ENCODE measurements at places on chromosomes 6 and 20.

GRCh38 chr6:50961611-50962010 lies 142.9 kb downstream of the TFAP2B start:
- DNase-seq, result no peak

- DNase-seq, result no peak
These were observed 272.2 kb downstream of the KCNQ5 start for GRCh38 chr6:72894091-72894490.

GRCh38 chr6:19312241-19312978 lies 524.8 kb upstream of the ID4 start:
- DNase-seq, result no peak

- peak; percentile 43 for DNase-seq
These were observed 143.4 kb downstream of the ADGRB3 start for GRCh38 chr6:68778356-68779020.

- DNase-seq, result peak; percentile 66
These were observed 10.1 kb upstream of the NXT1 start for GRCh38 chr20:23340524-23340923.

DNA sequence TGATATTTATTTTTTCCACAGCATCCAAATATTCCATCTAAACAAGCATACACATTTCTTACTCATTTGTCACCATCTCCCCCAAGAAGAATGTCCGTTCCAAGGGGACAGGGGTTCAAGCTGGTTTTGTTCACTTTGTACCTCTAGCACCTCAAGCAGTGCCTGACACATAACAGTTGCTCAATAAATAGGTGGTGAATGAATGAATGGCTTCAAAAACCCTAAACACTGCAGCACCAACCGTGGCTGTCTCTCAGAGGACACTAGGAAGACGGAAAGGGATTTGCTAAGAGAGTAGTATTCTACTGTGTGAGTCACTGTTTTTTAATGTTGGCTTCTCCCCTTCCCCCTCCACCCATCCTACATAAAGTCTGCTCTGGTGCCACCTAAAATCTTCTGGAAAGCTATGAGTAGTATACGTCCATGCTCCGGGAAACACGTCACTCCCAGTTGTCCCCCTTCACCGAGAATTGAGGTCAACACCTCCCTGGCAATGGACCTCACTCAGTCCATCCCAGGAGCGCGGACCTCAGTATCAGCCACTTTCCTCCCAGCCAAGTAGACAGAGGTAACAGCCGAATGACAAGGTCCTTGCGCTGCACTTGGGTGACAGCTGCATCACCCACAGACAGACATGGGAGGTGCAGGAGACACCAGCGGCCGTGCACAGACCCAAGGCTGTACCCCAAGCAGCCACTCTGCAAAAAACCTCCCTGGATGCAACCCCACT lies 107.4 kb downstream of the PREX1 start:
- no peak for DNase-seq

DNA sequence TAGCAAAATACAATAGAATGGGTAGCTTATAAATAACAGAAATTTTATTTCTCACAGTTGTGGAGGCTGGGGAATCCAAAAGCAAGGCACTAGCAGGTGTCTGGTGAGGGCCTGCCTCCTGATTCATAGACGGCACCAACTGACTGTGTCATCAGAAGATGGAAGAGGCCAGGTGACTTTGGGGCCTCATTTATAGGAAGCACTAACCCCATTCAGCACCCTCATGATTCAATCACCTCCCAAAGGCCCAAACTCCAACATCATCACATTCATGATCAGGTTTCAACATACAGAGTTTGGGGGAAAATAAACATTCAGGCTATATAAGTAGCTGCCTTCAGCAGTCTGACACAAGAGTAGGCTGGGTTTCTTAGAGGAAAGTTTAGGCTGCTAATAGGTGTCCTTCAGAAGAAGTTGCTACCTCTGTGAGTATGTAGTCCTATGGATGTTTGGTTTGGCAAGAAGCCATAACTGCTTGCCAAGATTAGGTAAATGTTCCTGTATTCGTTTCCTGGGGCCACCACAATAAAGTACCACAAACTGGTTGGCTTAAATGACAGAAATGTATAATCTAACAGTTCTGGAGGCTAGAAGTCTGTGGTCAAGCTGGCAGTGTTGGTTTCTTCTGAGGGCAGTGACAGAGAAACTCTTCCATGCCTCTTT lies 48.8 kb downstream of the NT5E start:
- DNase-seq, result peak; percentile 19

DNA sequence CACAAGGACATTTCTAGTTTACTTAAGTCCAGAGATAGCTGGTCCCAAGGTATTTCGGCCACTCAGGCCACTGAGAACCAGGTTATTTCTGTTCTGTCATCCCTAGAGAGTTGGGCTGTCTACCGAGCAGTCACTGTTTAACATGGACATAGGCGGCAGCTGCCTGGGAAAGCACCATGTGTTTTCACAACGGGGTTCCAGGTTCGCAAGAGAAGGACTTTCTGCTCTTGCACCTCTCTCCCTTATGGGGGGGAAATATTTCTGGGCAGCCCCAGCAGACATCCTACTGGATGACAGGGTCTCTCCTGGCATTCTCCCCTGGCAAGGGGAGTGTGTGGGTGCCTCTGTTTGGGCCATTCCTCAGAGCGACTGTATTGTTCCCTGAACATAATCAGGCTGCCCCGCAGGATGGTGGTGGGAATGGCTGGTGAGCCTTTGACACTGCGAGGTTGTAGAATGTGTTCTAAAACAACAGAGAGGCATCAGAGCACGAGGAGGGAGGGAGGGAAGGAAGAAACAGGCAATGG lies 64.4 kb upstream of the DUSP22 start:
- no peak for DNase-seq

DNA sequence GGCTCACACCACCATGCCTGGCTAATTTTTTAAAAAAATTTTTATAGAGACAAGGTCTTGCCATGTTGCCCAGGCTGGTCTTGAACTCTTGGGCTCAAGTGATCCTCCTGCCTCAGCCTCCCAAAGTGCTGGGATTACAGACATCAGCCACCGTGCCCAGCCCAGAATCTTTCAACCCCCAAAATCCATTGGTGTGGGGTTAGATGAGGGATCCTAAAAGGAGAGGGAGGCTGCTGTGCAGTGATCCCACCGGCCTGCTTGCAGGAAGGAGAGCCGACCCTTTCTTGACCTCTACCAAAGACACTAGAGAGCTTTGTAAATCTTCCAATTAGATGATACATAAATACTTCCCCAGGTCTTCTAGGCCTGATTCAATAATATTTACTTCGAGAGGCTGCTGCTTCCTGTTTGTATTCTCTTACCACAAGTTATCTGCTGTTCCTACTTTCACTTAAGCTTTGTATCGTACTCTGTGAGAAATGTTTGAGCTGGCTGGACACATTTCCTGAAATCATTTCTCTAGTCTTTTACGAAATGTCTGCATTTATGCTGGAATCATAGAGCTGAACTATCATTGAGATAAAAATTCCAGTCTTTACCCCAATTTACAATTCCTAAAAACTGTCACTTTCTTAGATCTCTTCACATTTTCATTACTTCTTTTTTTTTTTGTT lies 49.3 kb upstream of the IER3 start:
- no peak for DNase-seq

All from hematopoietic multipotent progenitor cell treated with erythropoietin and hydrocortisone succinate and interleukin-3 and kit ligand, for 8 days (in vitro differentiated cells).